Dermis blood vessel endothelial cell (primary cell): ENCODE measurements at places on chromosomes 6 and 20. TPM values are rescaled to one million over a fixed set of nuclear protein-coding genes. Genes with fewer than 3 reads are reported as not detected.

The PDYN gene
- total RNA-seq = not detected in 2 replicates

DNA sequence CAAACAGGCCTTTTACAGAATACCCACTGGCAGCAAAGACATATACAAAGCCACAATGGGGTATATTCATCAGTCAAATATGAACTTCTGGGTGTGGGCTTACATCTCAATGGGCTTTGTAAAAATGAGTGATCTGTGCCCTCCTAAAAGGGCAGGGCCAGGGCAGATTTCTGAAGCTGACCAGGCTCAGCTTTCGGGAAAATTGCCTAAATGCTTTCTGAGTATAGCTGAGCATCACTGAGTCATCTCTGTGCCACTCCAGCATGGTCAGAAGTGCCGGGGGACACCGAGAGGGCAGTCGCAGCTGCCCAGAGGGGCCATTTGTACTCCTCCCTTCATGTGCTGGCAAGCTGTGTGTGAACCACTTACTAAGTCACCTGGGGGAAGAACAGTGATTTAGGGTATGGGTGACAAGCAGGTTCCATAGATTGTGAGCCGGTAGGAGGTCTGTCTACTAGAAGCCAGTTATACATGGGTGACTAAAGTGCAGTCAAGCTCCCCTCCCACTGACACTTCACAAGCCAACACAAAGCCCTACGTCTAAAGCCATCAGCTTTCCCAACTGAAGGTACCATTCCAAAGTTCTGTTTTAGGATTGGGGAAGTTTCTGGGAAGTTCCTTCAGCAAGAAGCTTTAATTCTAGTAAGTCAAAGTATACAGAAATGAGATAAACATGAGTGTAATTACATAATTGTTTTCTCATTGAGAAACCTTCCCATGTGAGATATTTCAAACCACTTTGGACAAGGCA, 147.6 kb upstream of the TAB2 start:
- no peak for DNase-seq

GRCh38 chr20:47688385-47689381, 96.6 kb downstream of the SULF2 start:
- DNase-seq = no peak

The GJA1 gene
- total RNA-seq = 482 and 745 TPM in 2 replicates

GRCh38 chr6:125748406-125749172, 843 bp upstream of the HEY2 start:
- DNase-seq = peak; percentile 48

GRCh38 chr6:117117652-117118051, 147.7 kb upstream of the VGLL2 start:
- DNase-seq = no peak

The SLC4A11 gene
- total RNA-seq = 7.5 and 14.9 TPM in 2 replicates

DNA sequence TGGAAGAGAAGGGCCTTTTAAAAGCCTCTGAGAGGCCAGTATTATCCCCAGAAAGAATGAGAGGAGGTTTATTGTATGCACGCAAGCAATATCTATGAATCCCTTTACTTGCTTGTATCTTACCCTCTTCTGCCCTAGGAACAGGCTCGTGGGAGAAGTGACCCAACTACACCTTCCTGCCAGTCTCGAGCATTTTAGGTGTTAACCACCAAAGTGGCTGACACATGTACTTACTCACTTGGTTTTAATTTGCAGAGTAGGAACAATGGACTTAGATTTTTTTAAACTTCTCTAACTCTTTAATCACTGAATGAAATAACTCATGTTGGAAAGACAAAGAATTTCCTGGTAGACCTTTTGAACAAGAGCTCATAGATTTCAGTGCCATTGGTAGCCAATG, 296.9 kb downstream of the PLCB1 start:
- no peak for DNase-seq

- no peak for DNase-seq
Observed at GRCh38 chr20:40587038-40587437, 102.0 kb downstream of the MAFB start.

The BTBD9 gene
- total RNA-seq = 11.6 and 12.1 TPM in 2 replicates

The PPT2 gene
- 69.8 and 82.5 TPM in 2 replicates for total RNA-seq

The PPIL6 gene
- total RNA-seq = 0.34 and 0.65 TPM in 2 replicates

GRCh38 chr20:389220-389619, 8.7 kb downstream of the TRIB3 start:
- DNase-seq = no peak

DNA sequence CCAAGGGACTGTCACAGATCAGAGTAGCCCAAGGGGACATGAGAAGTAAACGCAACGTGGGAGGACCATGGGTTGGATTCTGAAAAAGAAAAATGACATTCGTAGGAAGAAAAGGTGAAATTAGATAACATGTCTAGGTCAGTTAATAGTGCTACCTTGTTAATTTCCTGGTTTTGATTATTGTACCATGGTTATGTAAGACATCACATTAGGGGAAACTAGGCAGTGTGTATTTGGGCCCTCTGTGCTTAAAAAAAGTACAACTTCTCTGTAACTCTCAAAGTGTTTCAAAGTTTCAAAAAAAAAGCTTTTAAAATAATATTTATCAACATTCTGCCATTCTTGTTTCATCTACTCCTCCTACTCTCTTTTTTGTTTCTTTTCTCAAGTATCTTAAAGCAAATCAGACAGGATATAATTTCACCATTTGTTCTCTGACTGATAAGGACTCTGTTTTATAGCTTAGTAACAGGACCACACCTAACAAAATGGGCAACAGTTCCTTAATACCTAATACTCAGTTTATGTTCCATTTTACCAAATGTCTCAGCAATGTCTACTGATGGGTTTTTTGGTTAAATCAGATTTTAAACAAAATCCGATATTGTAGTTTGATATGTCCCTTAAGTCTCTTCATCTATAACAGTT, 97.1 kb upstream of the PLCB4 start:
- no peak for DNase-seq

DNA sequence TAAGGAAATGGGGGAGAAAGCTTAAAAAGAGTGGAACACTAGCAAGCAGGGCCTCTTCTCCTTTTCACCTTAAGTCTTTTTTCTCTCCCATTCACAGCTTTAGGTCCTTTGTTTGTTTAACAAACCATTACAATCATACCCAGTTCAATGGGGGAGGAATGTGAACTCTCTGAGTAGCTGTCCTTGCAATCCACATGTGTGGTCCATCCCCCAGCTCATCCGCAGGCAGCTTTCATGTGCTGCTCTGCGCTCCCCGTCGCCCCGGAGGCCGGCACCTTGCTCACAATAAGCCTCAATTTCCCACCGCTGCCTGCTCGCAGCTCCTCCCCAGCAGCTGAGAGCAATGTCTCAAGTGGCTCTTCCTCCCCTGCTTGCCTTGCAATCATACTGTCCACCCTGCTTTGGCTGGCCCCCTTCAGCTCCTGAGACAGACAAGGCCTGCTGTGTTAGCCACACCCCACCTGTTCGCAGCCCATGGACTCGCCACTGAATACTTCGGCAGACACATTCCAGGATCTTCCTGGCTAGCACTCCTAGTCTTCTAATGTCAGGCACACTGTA, 49.1 kb downstream of the PLAGL1 start:
- DNase-seq = no peak

DNA sequence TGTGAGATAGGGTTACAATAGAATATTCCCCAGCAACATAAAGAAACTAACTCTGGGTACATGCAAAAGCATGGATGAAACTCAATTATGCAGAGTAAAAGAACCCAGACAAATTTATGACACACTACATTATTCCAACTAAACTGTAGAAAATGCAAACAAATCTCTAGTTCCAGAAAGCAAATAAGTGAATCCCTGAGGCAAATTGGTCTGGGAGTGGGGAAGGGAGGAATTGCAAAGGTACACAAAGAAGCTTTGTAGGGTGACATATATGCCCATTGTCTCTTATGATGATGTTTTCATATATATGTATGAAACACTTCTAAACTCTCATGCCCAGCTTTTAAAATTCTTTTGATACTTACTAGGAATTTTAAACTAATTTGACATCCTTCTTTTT, 266.0 kb downstream of the CDKAL1 start:
- DNase-seq = no peak

- DNase-seq = no peak
Observed at GRCh38 chr20:3532089-3532615, 61.3 kb downstream of the ATRN start.

The MATN4 gene
- 0.09 and 0.17 TPM in 2 replicates for total RNA-seq

The HSPA1L gene
- 0.51 and 0.85 TPM in 2 replicates for total RNA-seq

The GLP1R gene
- not detected in 2 replicates for total RNA-seq

- DNase-seq = no peak
Observed at GRCh38 chr6:14858808-14859207, 387.1 kb upstream of the JARID2 start.

DNA sequence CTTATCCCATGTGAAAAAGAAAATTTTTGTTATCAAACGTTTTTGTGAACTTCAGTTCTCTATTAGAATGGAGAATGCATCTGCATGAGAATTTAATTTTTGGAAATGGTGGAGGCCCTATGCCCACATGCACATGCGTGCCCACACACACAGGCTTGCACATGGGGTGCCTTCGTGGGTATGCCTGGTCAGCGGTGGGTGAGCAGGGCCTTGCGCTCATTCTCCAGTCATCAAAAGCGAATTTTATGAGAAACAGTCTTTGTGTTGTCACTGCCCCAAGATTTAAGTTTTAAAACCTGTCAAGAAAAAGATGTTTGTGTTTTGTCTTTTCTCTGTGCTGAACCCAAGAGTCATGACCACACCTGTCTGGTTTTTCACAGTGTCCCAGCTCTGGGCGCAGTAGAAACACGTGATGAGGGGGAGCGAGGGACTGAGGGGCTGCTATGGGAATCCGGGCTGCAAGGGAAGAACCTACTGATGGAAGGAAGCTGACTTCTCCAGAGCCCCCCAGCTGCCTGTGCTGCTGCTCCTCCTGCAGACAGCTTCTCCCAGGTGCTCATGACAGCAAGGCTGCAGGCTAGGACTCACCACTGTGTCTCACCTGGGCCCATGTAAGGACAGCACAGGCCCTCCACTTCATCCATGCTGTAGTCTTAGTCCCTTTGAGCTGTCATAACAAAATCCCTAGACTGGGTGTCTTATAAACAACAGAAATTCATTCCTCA, 153.6 kb downstream of the SYCP2 start:
- DNase-seq = no peak

The MUC22 gene
- total RNA-seq = not detected in 2 replicates

DNA sequence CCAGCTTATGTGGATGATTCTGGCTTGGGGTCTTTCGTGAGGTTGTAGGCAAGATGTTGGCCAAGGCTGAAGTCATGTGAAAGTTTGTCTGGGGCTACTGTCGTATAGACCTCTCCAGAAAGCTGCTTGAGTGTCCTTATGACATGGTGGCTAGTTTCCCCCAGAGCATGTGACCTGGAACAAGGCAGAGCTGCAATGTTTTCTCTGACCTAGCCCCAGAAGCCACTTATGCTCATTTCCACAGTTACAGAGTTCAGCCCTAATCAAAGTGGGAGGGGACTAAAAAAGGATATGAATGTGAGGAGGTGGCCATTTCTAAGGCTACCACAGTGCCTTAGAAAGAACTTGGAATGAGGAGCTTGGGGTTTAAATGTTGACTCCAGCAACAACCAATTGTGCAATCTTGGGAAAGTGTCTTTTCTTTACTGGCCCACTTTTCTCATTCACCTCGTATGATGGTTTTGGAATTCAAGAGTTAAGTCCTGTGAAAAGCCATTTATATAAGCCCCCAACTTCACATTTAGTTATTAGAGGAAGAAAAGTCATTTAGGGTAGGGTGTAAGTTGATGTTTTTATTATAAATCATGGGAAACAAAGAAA, 5.9 kb upstream of the ASXL1 start:
- no peak for DNase-seq

DNA sequence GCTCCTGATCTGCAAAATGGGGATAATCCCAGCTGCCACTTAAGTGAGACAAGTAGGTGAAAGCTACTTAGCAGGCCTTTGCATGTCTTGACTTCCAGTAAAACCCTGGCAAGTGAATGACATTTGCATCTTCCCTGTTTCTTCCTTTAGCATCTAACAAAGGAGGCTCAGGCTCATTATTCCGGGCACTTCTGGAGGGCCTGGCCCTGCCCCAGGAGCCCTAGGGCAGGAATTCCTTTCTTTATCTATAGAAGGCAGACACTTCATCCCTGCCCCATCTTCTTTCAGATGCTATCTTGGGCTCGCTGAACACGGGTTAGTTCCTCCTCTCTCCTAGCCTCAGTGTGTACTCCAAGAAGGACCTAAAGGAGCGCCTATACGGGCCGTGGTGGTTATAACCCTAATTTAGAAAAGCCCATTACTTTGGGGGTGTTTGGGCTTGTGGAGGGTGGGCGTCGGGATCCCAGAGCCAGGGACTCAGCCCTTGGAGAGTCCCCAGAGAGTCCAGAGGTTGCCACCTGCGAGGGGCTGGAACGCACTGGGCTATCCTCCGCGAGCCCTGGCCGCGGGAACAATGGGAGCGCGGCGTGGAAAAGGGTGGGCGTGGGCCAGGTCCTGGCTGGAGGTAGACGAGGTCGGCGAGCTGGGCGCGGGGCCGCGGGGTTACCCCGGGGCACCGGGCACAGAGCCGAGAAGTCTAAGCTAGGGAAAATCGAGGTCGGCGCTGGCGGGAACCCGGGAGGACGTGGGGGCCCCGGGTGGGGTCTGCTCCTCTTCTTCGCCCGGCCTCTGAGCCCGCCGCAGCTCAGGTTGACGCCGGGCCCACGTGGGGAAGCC, 62.8 kb upstream of the EPB41L1 start:
- no peak for DNase-seq

The AURKA gene
- total RNA-seq = 12.4 and 66.3 TPM in 2 replicates

DNA sequence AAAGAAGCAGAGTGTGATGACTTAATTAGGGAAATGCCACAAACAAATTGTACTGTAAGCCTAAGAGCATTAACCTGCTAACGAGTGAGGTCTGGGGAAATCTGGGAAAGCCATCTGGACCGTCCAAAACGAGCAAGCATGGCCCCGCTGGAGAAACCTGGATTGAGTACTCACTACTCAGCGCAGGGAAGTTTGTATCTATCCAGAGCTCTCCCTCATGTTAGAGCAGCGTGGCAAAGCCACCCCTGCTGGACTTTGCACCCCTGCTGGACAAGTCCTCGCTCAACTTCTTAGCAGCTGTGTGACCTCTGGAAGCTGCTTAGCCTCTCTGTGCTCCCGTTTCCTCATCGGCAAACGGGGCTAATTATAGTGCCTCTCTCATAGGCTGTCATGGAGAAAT, 37.3 kb downstream of the PSMG4 start:
- no peak for DNase-seq

- no peak for DNase-seq
Observed at GRCh38 chr6:34527751-34528670, 28.1 kb downstream of the SPDEF start.

The SAMD10 gene
- total RNA-seq = 4.3 and 6.1 TPM in 2 replicates

DNA sequence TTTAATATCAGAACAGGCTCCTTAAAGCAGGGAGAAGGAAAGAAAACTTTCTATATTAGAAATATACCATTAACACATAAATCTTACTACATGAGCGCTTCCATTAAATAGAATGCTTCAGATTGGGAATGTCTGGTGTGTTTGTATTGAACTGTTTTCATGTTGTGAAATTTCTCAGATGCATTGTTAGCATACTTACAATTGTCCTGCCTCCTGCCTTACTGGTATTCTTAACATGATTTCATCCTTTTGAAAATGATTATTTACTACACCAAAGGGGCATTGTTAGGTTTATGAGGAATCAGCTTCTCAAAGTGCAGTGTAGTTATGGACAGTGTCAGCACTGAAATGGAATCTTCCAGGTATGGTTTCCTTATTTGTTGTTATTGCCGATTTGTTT, 145.6 kb downstream of the MTFR2 start:
- DNase-seq = peak; percentile 14
